ENCODE measurements at places on chromosomes 2 and 18. TPM values are rescaled to one million over a fixed set of nuclear protein-coding genes. Genes with fewer than 3 reads are reported as not detected.

The LOXHD1 gene
- total RNA-seq, result 0.06 TPM

The ASB18 gene
- total RNA-seq, result not detected

The MAB21L4 gene
- not detected for total RNA-seq

The CD226 gene
- total RNA-seq, result 83.3 TPM

Measured in activated CD8-positive, alpha-beta memory T cell treated with anti-CD3 and anti-CD28 coated beads, Interleukin-2, amount 10 ng/mL, durations not matched to agents 7 days and 5 days (primary cell).